HFF-Myc (cell line): ENCODE measurements at places on chromosomes 13 and 19.

DNA sequence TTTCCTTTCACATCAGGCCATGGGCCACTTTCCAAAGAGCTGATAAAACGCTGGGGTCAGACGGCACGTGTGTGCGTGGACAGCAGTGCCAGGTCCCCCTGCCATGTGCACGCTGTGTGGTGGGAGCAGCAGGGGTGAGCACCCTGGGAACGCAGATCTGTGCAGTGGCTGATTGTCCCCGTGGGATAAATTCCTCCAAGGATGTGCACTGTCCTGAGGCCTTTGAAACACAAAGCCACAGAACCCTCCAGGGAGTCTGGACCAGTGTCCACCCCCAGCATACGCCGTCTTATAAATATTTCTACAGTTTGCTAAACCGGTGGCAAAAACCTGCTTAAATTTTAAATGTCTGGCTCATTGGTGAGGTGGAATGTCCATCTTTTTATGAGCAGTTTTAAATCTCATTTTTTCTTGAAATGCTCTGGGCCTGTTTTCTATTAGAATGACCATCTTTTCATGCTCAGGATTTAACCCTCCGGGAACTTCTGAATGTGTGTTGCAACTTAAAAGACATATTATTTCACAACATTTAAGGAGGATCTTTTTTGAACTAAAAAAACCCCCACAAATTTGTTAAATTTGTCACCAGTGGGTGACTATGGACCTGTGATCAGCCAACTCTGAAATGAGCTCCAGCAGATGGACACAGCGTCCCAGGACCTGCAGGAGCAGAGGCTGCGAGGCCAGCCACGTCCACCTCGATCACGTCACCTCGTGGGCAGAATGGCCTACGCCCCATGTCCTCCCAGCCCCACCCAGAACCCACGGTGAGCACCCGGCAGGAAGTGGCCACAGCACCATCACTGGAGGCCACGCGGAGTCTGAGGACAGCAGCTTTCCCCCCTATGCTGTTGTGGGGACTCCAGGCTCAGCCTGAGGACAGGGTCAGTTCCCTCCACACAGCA is 68.6 kb downstream of the RASA3 start:
- DNase-seq = peak; percentile 20

GRCh38 chr13:43058831-43059230 is 35.4 kb downstream of the DNAJC15 start:
- no peak for DNase-seq

DNA sequence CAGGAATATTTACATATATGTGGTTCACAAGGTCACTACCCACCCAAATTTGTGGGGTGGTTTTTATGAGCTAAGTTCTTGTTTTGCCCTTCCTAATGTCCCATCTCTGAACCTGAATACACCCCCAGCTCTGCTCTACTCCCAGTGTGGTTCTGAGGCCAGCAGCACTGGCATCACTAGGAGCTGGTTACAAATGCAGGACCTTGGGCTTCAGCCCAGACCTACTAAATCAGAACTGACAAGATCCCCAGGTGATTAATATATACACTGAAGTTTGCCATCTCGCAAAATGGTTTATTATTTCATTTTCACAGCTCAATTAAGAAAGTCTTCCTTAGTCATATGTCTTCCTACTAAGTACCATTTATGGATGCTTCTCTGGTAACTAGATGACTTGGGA is 67.9 kb downstream of the FOXO1 start:
- DNase-seq = no peak

DNA sequence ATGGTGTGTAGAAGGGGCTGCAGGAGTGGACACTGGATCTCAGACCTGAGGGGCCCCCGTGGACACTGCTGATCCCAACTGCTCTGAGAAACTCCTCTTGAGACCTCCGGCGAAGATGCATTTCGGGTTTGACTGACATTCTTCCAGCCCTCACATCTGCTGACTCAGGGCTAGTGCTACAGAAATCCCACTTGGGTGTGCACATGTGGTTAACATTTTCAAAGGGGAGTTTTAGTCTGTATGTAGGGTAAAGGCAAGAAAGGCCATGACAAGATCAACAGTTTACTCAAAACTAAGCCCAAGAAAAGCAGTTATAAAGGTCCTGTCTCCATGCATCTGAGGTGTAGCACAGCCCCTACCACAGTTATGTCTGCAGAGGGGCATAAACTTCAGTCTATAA is 31.2 kb downstream of the DLEU7 start:
- DNase-seq = no peak
